ENCODE measurements at places on chromosomes 6 and 20.

GRCh38 chr6:25027221-25027916, 91.6 kb upstream of the RIPOR2 start:
- DNase-seq: no peak

DNA sequence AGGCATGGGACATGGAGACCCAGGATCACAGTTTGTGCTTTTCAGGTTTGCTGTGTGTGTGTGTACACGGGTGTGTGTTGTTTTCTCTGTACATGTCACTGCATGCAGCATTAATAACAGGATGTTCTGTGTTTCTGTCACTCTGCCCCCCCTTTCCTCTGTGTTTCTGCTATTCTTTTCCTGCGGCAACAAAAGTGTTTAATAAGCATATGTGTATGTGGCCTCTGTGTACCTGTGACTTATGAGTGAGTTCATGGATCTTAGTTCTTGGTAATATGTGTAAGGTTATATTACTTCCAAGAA, 9.8 kb downstream of the SYNGAP1 start:
- no peak for DNase-seq

GRCh38 chr20:56933331-56933698, 304.2 kb downstream of the TFAP2C start:
- no peak for DNase-seq

DNA sequence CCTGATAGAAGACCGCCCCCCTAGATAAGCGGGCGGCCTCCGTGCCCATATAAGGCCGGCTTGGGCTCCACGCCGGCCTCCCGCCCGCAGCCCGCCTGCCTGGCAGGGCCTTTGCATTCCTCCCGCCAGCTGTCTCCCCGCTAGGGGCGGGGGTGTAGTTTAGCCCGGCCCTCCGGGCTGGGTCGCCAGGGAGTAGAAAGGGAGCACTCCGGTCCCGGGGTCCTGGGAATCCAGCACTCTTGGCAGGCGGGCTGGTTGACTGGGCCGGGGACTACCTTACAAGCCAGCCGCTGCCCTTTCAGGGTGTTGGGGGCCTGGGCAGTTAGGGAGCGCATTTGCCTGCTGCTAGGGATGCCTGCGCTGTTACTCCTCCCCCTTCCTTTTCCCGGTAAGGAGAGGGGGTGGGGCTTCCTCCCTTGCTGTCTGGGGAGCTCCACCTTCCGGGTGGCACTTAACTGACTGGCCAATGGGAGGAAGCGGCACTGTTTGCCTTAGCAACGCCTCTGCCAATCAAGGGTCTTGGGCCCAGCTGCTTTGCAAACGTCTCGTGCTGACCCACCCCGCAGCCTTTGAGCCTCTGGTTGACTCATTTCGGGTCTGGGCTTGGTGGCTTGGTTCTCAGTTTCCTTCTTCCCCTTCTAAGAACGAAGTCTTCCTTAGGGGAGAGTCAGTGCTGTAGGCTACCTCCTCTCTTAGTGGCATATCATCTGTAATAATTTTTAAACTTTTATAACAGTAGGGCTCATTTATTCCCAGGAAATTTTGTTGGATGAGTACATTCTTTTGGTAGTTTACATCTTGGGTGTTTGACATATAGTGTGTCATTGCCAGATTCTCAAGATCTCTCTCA, 3.4 kb downstream of the SRF start:
- DNase-seq: peak; percentile 95

GRCh38 chr6:160362556-160362955, 14.4 kb downstream of the SLC22A3 start:
- no peak for DNase-seq

Data from anterior cingulate cortex (tissue), 58 donors.